ENCODE measurements at places on chromosomes 2 and 18.

DNA sequence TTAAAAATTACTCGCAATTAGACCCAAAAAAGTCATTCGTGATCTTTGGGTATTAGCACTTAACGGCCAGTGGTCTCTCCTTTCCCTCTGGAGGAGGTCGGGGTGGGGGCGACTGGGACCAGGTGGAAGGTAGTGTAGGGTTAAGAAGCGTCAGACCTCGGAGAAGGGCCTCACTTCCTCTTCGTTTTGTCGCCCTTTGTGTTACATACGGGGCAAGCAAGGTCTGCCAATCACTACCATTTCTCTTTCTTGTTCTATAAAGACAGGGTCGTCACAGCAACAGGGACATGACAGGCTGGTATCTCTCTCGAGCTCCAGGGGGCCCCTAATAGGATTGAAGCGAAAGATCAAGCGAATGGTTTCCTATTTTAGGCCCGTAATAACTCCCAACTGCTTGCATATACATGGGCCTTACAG, 136.6 kb downstream of the INSIG2 start:
- DNase-seq, result no peak

DNA sequence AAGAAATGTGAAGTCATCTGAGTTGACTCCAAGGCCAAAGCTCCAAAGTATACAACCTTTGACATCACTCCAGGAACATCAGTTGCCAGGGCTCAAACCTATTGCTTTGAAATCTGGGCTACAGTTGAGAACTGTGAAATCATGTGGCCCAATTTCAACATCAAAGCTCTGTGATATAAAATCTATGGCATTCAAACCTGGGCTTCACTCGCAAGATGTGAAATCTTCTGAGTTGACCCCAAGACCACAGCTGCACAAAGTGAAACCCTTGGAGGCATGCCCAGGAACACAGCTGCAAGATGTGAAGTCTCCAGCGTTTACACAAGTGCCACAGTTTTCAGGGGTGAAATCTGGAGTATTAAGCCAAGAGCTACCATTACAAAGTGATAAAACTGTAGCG, 9.4 kb upstream of the ZNF512 start:
- no peak for DNase-seq

GRCh38 chr2:111017034-111017622, 103.6 kb upstream of the BCL2L11 start:
- no peak for DNase-seq

- no peak for DNase-seq
These were observed 2.2 kb downstream of the SIX3 start for GRCh38 chr2:44943693-44944101.

DNA sequence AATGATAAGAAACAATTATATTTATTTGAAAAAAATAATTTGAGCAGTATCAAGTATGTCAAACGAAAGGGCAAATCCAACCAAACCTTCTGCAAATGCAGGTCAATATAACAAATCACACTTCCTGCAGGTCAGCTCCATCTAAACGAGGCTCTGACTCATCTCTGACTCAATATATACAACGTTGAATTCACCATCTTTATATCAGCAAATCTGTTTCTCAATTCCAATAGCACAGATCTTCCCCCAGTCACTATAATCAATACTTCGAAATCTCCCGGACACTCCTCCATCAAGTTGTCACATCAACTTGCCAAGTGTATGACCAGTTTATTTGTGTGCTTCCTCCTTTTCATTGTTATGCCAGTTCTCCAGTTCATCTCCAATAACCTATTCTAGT, 388.9 kb downstream of the ZEB2 start:
- DNase-seq, result no peak

DNA sequence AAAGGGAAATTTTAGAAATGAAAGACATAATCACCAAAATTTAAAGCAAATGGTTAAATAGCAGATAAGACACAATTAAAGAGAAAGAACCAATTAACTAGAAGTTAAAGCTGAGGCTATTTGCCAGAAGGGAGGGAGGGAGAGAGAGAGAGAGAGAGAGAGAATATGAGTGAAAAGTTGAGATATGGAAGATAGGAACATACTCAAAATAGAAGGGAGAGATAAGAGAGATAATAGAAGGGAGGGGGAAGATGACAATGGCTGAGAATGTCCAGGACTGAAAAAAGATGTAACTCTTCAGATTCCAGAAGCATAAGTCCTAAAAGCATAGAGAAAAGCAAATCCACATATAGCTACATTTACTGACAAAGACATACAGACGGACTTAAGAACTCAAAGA, 17.1 kb upstream of the AAK1 start:
- no peak for DNase-seq

DNA sequence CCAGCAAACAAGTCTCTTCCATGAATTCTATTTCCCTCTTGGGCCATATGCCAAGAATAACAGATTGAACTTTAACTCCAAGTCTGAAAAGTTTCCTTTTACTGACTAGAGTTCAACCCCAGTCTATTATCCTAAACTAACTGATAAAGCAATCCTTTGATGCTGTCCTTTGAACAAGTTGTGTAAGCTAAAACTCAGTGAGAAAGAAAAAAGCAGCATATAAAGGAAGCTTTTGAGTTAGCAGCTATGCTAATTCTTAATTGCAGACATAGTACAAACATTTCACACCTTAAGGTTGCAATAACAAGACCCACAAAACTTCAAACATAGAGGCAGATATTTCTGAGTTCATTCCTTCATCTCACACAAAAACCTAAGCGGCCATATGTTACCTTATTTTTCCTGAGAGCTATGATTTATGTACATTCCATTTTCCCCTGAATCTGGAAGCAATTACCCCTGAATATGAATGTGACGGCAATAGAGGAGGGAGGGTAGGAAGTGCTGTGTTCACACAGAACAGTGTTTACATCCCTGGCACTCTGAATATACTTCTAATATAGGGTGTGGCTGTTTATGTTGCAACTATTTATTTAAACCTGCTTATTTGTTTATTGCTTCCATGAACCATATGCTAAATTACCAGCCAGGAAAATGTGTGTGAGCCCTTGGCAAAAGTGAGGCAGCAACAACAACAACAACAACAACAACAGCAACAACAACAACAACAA, 180.6 kb downstream of the IRS1 start:
- DNase-seq, result peak; percentile 65

Data from NCI-H2081 (cell line).